Naive thymus-derived CD4-positive, alpha-beta T cell (primary cell): ENCODE measurements at places on chromosomes 7 and 10. TPM values are rescaled to one million over a fixed set of nuclear protein-coding genes. Genes with fewer than 3 reads are reported as not detected.

- DNase-seq, result no peak
Observed at GRCh38 chr7:74344132-74344496, 54.9 kb downstream of the CLIP2 start.

DNA sequence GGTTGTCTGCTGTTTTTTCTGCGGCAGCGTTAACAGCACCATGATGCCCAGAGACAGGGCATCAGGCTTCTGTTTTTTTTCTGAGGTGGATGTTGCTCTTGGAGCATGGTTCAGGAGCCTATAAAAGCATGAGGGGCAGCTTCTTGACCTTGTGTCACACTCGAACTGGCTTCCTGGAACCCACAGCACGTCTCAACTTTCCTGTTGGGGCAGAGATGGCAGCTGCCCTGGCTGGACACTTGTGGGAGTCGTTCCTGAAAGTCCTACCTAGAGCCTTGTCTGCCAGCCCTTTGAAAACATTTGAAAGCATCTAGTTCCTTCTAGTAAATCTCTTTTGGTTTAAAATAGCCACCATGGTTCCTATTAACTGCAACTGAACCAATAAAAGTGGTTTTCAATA, 28.9 kb upstream of the PRKAG2 start:
- no peak for DNase-seq

DNA sequence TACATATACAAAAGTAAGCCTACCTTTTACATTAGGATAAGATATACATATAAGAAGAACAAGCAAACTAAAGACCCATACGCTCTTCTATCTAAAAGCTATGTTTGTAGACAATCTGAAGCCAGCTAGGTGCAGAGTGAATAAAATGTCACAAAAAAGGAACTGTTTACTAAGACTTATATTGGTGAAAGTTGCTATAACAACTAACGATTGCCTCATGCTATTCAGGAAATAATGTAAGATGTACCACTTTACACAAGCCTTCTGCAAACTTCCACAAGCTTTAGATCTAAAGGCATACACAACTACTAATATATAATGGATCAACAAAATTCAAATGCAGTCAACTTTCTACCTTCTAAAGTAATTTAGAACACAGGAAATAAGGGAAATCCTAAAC, 175.1 kb downstream of the SRPK2 start:
- DNase-seq, result no peak

GRCh38 chr10:101767600-101767945, 8.3 kb downstream of the FGF8 start:
- DNase-seq, result no peak

DNA sequence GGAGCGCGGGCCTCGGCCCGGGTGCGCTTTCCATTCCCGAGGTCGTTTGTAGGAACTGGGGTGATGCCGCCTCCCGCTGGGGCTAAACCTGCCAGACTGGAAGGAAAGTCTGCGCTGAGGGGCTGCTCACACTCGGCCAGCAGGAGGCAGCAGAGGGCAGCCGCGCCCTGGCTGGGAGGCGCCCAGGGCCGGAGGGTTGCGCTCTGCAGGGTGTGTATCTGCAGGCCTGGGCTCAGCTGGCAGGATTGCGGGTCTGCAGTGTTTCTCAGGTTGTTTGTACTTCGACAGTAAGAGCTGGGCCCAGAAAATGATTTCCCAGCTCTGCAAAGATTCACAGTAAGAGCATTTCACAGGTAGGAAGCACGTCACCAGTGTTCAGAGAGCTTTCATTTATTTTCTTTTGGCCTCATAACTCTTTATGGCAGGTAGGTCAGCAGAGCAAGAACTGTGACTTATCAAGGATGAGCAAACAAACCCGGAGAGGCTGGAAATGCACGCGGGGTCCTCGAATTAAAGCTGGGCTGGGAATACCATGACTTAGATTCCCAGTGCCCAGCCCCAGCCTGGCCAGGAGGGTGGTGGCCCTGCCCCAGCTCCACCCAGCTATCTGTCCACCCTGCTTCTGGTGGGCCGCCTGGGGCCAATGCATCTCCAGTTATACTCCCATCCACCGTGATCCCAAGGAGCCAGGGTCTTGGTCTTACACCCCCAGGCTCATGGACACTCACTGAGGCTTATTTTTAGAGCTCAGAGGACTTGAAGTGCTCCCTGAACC, 15.2 kb upstream of the PPP2R2D start:
- peak; percentile 85 for DNase-seq

CD36 gene
- total RNA-seq, result 3.0 TPM

DNA sequence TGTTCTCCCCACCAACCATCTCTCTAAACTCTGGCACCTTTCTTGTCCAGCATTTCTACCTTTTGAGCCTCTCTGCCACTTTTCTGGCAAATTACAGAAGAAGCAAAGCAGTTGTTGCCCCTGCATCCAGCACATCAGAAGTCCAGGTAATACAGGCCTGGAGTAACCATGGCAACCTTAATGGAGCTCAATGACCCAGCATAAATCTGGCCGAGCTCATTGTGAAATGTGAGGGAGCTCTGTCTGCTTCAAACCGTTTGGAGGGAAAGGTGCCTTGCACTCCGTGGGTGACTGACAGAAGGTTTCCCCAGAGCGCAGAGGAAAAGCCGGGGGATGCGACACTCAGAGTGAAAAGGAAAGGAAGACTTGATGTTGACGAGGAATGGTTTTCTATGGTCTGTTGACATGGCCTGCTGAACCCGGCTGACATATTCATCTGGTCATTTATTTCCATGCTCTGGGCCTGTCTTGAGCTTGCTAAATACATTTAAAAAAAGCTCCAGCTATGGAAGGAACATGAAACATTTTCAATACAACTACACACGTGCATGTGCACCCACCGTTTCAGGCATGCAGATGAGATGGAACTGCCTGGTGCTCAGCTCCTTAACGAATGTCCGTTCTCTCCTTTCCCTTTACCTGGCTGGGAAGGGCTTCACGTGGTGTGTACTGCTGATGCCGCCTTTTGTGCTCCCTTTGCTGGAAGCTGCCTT, 74.9 kb downstream of the ADRA2A start:
- no peak for DNase-seq

DNA sequence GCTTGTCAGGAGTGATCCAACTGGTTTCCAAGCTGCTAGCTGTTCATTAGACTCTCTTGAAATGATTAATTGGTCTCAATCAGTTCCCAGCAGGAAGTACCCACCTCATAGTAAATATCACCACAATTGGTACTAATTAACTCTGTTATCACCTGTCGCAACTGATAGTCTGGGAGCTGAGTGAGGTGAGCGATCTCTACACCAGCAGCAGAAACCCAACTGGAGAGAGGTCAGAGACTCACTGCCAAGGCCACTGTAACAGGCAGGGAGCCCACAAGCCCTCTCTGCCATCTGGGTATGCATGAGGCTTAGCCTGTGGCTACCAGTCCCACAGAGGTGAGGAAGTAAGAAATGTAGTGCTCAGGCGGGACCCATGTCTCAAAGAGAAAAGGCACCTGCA, 245.5 kb downstream of the DYNC1I1 start:
- no peak for DNase-seq

ZNF804B gene
- total RNA-seq, result not detected

DNA sequence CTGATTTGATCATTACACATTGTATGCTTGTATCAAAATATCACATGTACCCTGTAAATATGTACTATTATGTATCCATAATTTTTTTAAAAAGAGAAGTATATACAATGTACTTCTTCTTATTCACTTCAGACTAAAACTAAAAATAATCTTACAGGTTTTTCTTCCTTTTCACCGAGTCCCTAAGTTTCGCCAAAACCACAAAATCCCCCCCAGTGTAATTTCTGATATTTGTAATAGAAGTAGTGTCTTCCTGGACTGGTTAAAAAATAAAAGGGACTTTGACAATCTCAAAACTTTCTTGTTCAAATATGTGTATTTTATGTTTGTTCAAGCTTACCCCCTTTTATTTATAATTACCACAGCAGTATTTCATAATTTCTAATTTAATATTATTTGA, 23.9 kb downstream of the EPC1 start:
- DNase-seq, result no peak
